Activated CD4-positive, alpha-beta T cell treated with anti-CD3 and anti-CD28 coated beads, Interleukin-2, amount 50 U/mL, for 1 hour (primary cell): ENCODE measurements at places on chromosomes 6 and 20.

GRCh38 chr6:142647449-142648035 lies 297.4 kb downstream of the HIVEP2 start:
- no peak for DNase-seq

GRCh38 chr20:50438986-50439407 lies 71.2 kb upstream of the PTPN1 start:
- DNase-seq: no peak

DNA sequence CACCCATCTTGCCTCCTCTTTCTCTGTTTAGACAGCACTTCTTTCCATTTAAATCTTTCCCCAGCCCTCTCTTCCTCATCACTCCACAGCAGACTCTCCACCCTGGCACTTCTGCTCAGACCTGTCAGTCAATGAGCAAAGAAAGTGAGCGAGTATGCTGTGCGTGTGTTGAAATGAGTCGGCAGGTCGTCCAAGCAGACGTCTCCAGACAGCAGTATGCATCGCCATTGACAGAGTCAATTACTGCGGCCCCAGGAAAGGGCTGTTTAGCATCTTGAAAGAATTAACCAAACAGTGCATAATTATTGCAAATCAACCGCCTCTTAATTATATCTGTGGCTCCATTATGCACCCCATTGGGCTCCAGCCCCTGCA lies 54.8 kb upstream of the KCNG1 start:
- no peak for DNase-seq

DNA sequence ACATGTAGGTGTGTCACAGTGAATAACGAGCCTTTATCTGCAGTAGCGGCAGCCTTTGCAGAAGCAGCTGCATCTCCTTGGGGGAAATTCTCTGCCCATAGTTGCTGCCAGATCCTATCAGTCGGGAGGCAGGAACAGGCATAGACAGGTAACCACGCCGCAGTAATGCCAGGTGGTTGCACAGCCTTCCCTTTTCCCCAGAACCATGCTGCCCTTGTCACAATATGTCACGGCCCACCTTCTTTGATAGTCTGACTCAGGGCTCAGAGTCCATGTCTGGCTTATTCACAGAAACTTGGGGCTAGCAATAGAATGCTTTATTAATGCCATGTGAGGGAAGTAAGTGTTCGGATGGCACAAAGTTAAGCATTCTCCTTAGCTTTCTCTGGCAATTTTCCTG lies 76.6 kb downstream of the F13A1 start:
- no peak for DNase-seq

DNA sequence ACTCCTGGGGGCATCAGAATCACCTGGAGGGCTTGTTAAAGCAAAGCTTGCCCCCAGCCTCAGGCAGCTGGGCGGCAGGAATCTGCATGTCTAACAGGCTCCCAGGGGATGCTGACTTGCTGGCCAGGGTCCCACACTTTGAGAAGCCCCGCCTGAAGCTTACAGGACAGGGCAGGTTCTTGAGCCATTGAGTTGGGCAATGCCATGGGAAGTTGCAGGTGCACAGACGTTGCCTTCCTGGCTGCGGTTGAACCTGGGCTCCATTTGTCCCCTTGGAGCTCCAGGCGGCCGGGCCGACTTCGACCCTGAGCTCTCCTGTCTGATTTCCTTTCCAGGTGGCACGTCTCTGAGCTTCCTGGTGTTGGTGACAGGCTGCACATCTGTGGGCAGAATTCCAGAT lies 46.8 kb downstream of the SYNJ2 start:
- no peak for DNase-seq
